ENCODE measurements at places on chromosomes 11 and 22.

DNA sequence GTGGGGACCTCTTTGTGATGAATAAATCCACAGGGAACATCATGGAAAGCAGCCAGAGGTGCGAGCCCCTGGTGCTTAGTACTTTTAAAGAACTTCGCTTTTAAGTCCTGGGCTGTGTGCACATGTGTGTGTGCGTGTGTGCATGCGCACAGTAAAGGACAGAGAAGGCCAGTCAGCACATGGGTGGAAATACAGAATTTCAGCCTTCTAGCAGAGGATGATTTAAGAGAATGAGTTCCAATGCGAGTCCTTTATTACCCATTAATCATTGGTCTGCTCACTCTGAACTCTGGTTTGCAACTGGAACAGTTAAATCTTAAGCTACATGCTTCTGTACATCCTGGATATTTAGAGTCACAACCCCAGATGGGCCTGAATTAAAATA lies 18.9 kb downstream of the TEAD1 start:
- DNase-seq, result no peak

DNA sequence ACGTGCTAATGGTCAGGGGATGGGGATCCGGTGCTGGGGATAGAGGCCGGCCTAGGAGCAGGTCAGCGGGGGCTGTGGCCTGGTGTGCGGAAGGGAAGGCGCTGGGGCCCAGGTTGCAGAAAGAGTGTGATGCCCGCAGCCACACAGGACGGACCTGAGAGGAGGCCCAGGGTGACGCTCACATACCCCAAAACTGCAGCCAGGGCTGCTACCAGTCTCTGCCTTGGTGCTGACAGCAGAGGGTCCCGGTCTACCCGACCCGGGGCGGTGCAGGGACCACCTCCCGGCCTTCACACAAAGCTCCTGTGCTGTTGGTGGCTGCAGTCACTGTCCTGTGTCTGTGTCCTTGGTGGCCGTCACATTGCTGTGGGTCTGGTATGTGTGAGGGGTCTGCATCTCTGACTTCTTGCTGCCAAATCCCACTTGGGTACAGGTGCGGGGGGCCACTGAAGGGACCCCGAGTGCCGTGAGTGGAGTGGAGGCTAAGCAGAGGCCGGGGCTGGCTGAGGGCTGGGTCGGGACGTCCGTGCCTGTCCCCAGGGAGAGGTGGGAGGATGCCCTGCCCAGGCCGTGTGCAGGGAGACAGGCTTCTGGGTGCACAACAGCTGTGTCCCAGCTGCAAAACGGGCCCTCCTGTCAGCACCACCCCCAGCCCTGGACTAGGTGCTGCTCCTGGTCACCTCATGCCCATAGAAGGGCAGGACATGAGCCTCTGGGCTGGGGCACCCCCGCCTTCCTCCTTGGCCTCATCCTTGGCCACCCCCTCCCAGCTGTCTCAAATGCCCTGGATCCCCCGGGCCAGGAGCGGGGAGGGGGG lies 1.5 kb downstream of the LSP1 start:
- no peak for DNase-seq

GRCh38 chr11:61922539-61922938 lies 5.2 kb upstream of the RAB3IL1 start:
- no peak for DNase-seq

- no peak for DNase-seq
Observed at GRCh38 chr22:26430600-26430999, 1.5 kb downstream of the ASPHD2 start.

GRCh38 chr22:46467006-46467405 lies 70.4 kb downstream of the CELSR1 start:
- DNase-seq, result no peak

GRCh38 chr11:102637731-102638130 lies 12.6 kb upstream of the MMP20 start:
- DNase-seq, result no peak

DNA sequence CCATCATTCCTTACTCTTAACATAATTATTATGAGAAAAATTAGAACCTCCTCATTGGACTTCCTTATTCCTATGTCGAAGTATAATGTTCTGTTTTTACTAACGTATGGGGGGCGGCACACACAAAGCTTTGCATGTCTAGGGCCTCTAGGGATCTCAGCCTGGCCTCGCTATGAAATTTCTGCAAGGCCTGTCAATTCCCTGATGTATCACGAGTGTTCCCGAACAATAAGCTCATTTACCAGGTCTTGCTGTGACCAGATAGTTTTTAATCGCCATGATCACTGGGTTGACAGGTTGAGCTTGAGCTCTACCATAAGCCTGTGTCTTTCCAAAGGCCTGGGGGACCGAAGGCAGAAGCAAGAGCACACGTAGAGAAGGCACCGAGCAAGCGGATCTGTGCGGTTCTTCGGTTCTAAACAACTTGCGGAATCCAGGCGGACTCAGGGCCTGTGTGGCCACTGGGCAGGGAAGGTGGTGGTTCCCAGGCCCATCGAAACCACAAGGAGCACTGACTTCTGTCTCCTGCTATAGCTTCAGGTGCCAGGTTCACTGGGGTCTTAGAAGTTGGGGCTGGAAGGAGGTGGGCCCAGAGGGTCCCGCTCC lies 10.4 kb upstream of the FXYD2 start:
- no peak for DNase-seq

DNA sequence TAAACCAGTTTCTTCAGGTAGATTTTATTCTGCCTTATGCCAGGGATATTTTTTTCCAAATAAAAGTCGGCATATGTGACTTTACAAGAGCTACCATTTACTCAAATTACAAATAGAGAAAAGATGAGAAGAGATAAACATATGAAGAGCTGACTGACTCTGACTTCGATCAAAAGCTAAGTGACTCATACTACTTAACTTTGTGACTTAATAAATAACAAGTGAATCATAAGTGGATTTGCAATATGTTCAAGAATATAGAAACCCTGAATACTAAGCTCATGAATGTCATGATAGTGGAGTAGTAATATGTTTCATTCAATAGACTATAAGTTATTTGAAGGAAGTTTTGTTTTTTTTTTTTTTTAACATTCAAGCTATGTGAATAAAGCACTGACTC lies 130.5 kb upstream of the ANO3 start:
- DNase-seq, result no peak

DNA sequence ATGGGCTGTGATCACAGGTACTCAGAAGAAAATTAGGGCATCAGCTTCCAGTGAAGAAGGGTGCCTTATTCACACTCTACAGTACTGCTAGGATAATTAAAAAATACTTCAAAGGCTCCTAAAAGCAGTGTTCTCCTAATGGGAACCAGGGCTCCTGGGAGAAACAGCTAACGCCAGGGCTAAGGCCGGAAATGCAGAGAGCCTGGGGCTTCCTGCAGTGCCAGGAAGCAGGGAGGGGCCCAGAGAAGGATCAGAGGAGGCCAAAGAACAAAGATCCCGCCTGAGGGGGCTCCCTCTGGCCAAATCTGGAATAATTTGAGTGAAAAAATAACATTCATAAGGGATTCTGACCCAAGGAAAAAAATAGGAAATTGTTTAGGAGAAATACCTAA lies 27.5 kb downstream of the TOLLIP start:
- DNase-seq, result no peak

DNA sequence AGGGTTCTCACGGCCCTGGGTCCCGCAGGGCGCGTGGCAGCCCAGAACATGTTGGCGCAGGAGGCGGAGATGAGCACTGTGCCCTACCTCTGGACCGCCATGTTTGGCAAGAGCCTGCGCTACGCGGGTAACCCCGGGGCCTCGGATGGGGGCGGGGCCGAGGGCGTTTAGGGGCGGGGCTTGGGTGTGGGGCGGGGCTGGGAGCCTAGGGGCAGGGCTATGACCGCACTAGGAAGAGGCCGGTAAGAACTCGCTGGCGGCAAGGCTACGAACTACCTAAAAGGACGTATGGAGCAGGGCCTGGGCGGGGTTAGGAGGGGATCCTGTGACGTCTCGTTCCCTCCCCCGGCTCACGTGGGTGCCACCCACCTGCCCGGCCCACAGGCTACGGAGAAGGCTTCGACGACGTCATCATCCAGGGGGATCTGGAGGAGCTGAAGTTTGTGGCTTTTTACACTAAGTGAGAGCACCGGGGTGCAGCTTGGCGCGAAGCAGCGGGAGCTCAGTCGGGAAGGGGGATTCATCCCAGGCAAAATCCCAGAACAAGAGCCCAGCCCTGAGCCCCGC lies 2.8 kb upstream of the LZTR1 start:
- peak; percentile 57 for DNase-seq

GRCh38 chr22:28044546-28045173 lies 125.6 kb upstream of the PITPNB start:
- DNase-seq, result no peak

DNA sequence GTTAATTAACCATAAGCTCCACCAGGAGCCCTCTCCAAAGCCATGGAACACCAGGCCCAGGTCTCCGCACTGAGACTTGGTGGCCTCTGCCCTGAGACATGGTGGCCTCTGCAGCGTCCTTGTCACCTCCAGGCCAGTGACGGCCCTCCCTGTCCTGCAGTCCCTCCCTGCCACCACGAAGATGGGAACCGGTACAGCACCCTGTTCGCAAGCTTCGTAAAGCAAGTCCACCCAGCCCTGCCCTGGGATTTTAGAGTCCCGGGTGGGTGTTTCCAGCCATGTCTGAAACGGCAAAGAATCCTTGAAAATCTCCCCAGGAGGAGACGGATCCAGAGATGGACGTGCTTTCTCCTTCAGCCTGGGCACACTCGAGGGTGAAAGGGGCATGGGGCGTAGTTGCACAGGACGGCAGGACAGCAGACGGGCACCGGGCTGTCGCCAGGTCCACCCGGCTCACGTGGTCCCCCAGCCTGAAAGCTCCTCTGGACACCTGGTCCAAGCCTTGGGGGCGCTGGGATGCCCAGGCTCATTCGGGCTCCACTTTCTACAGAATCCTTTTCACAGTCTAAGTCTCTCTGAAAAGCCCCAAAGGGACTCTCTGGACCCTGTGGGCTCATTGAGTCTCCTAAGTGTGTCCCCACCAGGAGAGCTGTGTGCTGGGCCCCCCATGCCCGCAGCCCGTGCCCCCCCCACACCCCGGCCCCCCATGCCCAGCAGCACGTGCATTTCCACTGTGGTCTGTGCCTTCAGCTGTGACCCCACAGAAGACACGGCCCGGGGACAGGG lies 456.2 kb downstream of the BRD1 start:
- DNase-seq, result no peak

GRCh38 chr22:38080850-38081635 lies 2.9 kb downstream of the SLC16A8 start:
- no peak for DNase-seq

- no peak for DNase-seq
Observed at GRCh38 chr11:43833657-43834073, 47.0 kb upstream of the ALKBH3 start.

- DNase-seq, result no peak
Observed at GRCh38 chr11:2432171-2432621, 12.1 kb downstream of the TRPM5 start.

- no peak for DNase-seq
Observed at GRCh38 chr11:6156628-6157359, 13.3 kb downstream of the OR52B2 start.

DNA sequence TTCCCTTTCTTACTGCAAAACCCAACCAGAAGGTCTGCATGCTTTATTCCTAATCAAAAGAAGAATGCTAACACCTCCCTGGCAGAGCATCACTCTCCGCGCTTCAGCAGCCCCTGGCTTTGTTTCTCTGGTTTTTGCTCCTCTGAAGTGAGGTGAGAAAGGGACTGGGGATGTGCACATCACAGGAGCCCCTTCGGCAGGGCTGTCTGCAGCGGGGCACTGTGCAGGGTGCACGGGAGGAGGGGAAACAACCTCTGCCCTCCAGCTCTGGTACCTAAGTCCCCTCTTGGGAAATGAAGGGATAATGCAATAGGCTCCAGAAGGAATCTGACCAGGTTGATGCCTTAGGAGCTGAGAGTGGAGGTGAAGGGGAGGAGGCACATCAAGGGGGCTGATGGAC lies 312.7 kb downstream of the NTM start:
- DNase-seq, result no peak

- no peak for DNase-seq
Observed at GRCh38 chr11:56852131-56852530, 103.6 kb upstream of the OR9G4 start.

DNA sequence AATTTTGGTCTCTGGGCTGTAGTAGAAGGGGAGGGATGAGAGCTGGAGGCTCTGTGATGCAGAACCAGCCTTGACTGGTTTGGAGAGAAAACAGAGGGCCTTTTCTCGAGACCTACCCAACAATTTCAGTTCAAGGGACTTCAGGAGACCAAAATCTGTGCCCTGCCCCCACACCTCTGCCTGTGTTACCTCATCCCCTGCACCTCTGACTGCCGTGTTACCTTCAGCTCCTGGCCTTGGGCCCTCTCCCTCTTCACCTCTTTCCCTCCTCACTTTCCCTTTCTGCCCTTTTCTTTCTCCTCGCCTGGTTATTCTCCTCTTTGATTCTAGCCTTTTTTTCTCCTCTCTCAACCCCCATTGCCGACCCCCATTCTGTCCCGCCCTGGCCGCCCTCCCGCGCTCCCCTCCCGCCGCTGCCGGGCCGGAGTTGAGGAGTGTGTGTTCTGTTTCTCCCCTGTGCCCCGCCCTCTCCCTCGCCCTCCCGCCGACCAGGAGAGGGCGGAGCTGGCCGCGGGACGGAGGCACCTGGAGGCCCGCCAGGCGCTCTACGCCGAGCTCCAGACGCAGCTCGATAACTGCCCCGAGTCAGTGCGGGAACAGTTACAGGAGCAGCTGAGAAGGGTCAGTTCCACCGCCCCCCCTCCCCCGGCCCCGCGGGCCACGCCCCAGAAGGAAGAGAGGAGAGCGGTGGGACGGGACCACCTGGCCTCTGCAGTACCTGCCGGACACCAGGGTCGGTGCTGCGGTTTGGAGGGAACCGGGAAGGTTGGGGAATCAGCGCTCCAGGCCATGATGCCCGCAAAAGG lies 27.2 kb downstream of the PHLDB1 start:
- no peak for DNase-seq
